ENCODE measurements at places on chromosomes 11 and 22.

GRCh38 chr11:20783220-20783619 is 113.8 kb downstream of the NELL1 start:
- DNase-seq, result no peak

- DNase-seq, result no peak
Observed at GRCh38 chr22:50436841-50437341, 37.9 kb downstream of the SBF1 start.

DNA sequence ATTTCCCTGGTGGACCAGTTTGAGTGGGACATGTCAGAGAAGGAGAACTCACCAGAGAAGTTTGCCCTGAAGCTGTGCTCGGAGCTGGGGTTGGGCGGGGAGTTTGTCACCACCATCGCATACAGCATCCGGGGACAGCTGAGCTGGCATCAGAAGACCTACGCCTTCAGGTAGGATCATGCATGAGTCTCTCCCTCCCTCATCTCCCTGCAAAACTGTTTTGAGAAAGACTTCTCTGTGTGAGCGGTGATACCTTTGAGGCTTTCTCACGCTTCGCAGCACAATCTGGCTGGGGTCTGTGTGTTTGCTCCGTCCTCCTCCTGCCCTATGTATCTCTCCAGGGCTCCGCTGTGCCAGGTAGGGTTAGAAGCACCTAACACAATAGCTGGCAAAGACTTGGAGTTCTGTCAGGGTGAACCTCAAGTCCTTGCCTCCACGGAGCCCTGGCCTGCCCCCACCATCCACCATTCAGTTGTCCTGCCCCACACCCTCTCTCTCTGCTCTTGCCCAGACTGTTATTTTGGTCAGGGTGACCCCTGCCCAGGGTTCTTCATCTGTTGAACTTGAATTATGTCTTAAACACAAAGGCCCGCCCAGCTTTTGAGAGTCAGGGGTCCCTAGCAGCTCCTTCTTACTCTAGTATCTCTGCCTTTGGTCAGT is 13.4 kb downstream of the DERL3 start:
- DNase-seq, result no peak

DNA sequence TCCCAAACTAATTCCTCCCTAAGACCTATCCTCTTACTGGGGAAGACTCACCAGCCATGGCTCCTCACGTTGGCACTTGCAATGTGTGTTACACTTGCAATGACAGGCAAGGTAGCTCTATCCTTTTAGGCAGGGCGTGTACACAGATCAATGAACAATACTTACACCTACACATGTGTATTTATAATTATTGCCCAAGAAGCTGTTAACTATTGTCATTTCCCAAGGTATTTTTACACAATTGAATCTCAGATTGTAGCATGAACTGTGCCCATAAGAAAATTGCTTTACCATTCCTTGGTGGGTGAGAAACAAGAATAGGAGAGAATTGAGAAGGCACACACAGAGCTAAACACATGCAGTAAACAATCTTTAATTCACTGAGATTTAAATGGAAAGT is at the start of gene CARD18:
Gene CARD18 (minus strand): TSS at position 101 of the 400 bp plus-strand sequence. CDS start 43 bp downstream, at position 58.
- DNase-seq, result no peak

All from stimulated activated CD8-positive, alpha-beta memory T cell treated with anti-CD3 and anti-CD28 coated beads, Interleukin-2, amount 100 ng/mL, for 1 hour (primary cell).